ENCODE measurements at places on chromosomes 16 and 17.

GRCh38 chr17:78357672-78358537 lies 2.0 kb downstream of the SOCS3 start:
- DNase-seq: no peak

GRCh38 chr17:76704805-76705204 lies 6.0 kb downstream of the MXRA7 start:
- DNase-seq: no peak

DNA sequence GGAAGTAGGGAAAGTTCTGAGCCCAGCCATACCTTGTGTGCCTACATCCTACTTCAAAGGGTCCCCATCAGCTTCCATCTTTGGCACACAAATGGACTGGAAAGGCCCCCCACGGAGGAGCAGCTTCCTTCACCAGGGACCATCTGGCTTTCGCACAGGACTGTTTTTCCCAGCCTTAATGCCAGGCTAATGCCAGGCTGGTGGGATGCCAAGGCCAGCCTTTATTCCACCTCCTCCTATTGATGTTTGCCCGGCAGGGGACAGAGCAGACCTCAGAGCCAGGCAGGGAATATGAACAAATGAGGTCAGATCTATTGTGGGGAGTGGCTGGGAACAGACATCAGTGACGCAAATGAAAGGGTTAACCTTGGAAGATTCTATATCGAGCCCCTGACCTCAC lies 5.7 kb downstream of the GPR179 start:
- DNase-seq: no peak

- DNase-seq: no peak
Observed at GRCh38 chr16:59432896-59433295, 698.8 kb upstream of the GOT2 start.

DNA sequence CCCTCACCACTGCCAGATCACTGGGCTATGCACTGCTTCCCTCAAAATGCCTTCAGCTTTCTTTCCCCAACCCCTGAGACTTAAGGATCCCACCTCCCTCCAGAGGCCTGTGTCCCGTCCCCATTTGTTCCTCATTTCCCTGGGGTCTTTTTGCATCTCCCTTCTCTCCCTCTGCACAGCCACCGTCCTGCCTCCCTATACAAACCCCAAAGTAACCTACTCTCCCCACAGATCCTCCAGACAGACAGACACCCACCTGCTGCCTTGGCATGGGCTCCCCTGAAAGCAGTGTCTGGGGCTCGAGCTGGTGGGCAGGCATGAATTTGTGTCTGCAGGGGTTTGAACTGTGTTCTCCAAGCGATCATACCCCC lies 69.4 kb upstream of the TNRC6C start:
- no peak for DNase-seq

- peak; percentile 26 for DNase-seq
Observed at GRCh38 chr17:59361916-59362810, 30.7 kb downstream of the YPEL2 start.

- DNase-seq: no peak
Observed at GRCh38 chr16:87286839-87287626, 30.2 kb downstream of the C16orf95 start.
